NK-92 treated with Interleukin-12 subunit alpha and Interleukin-12 subunit beta, amount 100 ng/mL, for 24 hours (cell line): ENCODE measurements at places on chromosomes 7 and 10.

- no peak for DNase-seq
These were observed 48.3 kb downstream of the PDGFA start for GRCh38 chr7:471191-471865.

- DNase-seq = no peak
These were observed 208.8 kb upstream of the IGFBP3 start for GRCh38 chr7:46129831-46130230.

DNA sequence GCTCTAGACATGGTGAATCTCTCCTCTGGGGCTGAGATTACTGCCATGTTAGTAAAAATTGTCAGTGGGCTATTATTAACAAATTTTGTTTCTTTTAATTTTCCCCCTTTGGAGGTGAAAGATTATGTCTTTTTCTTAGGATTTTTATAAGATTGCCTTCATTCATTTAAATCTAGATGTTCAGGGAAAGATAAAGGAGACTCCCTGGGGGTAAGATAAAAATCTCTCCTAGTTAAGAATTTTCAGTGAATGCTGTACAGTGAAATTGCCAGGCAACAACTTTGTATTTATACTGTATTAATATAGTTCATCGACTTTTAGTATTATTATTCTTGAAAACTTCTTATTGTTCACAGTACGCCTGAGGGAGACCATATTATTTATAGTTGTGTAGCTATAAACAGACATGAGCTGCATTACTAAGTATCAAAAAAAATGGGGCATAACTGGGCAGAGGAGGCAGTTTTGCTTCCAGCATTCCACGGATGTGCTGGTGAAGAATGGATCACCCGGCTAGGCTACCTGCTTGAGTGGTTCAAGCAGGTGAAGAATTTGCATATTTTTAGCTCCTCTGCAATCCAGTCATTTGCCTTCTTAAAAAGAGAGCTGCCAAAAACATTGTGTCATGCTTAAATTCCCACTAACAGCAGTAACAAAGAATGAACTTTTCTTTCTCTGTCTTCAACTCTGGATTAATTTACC lies 552.1 kb downstream of the DNAJB9 start:
- no peak for DNase-seq

- no peak for DNase-seq
These were observed 297.8 kb downstream of the RPS24 start for GRCh38 chr10:78331391-78331922.

GRCh38 chr7:143000648-143001047 lies 26.3 kb downstream of the OR9A2 start:
- no peak for DNase-seq
